ENCODE measurements at places on chromosomes 11 and 22.

GRCh38 chr11:24496736-24497725, at the start of gene LUZP2:
Gene LUZP2 (plus strand): TSS chr11:24497053.
- peak; percentile 78 for DNase-seq

- DNase-seq = no peak
Observed at GRCh38 chr11:117717485-117718314, 79.3 kb downstream of the DSCAML1 start.

- DNase-seq = no peak
Observed at GRCh38 chr11:104876861-104877431, 21.3 kb downstream of the CASP12 start.

DNA sequence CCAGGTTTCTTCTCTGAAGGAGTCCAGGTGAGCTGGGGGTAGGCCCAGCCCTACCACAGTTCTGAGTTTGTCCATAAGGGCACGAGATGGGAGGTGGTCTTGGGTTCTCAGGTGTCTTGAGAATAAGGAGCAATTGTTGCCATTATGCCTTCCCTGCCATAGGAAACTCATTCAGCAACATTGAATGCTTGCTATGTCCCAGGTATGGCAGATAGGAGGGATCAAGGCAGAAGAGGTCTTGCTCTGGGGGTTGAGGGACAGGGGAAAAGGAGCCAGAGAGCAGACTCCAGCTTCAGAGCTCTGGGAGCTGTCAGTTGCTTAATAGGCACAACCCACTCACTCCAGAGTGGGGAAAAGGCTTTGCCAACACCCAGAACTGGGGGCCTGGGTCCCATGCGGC, 4.3 kb downstream of the SELENOM start:
- DNase-seq = no peak

DNA sequence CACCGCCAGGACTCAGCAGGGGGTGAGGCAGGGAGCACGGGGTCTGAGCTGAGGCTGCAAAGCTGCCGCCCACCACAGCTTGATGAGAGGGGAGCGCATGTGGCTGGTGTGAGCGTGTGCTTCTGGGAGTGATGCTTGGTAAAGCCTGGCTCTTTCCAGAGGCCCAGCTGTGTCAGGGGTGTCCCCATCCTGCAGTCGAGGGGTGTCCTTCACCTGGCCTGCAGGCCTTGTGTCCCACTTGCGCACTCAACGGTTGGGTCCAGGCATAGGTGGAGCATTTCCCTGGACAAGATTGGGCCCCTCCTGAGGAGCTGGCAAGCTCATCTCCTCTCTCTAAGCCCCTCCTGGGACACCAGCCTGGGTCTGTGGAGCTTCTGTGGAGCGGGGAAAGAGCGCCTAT, 273.9 kb downstream of the TBC1D22A start:
- DNase-seq = no peak

GRCh38 chr11:112925516-112926310, 35.5 kb upstream of the NCAM1 start:
- no peak for DNase-seq

- DNase-seq = no peak
Observed at GRCh38 chr11:95699631-95700470, 89.7 kb downstream of the FAM76B start.

DNA sequence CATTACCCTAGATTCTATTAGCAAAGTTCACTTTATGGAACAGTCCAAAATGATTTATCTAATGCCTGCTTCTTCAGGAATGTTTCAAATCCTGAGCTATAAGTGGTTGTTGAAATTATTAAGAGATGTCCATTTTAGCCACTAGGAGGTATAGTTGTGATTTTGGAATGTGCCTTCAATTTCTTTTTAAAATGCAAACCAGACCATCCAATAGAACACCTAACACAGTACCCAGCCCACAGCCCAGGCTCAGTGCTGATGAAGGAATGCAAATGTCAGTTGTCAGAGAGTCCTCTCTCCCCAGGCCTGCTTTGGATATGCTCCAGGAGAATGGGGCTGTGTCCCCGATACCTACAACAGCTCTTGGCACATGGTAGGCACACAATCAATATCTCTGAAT, 85.8 kb upstream of the E2F8 start:
- DNase-seq = no peak

GRCh38 chr11:94128291-94128745, 323 bp upstream of the PANX1 start:
- DNase-seq = peak; percentile 40

- no peak for DNase-seq
Observed at GRCh38 chr11:65559951-65560537, 1.9 kb upstream of the LTBP3 start.

DNA sequence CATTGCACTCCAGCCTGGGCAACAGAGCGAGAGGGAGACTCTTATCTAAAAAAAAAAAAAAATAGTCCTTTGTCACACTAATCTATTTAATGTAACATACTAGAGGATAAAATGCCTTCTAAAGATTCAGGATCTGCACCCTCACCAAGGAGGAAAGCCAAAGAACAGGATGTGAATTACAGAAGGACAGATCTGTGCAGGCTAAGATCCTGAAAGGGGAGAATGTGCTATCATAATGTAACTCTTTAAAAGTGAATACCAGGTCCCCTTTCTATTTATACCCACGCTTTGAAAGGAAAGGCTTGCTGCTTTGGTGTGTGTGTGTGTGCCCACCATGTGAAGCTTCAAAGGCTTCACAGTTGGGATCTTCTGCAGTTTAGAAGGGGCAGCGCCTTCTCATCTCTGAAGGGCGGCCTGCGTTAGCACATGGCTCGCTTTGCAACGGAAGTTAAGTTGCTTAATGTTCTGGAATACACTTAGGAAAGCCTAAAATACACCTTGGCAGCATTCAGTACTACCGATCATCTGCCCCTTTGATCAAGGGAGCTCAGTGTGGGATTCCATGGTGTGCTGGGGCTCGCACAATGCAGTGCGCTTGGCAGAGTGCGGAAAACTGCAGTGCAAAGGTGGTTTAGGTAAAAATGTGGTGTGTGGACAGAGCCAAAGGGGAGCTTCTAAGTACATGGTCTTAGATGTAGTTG, 6.8 kb downstream of the CECR2 start:
- DNase-seq = no peak

GRCh38 chr11:2752204-2752770, 52.5 kb upstream of the KCNQ1OT1 start:
- no peak for DNase-seq

DNA sequence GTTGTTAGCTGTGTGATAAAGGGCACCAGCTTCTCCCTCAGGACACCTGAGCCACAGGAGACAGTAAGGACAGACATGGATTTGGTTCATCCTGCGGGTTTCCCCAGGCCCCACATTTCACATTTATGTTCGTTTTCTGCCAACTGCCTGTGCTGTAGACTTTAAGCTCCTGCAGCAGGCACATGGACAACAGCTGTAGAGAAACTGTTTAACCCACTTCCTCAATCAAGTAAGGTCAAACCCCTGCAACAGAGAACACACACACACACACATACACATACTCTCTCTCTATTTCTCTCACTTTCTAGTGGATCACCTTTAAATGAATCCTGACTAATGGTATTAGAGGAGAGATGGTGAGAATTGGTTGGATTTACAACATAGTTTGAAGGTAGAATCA, 90.7 kb downstream of the C11orf87 start:
- DNase-seq = no peak

DNA sequence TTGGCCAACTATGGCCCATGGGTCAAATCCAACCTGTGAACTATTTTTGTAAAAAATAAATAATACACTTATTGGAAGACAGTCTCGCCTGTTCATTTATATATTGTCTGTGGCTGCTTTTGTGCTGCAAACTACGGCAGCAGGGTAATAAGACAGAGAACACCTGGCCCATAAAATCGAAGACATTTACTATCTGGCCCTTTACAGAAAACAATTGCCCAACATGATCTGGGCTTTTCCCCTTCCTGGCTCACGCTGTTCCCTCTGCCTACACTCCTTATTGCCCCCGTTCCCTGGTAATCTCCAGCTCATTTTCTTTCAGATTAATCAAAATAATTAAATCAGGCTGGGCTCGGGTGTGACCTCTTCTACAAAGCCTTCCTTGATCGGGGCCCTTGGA, 5.6 kb downstream of the PLAAT2 start:
- DNase-seq = no peak

GRCh38 chr11:120130991-120131760, 6.7 kb downstream of the TRIM29 start:
- no peak for DNase-seq

GRCh38 chr11:117327567-117328374, at the start of gene CEP164:
Gene CEP164 (plus strand): TSS chr11:117327854. CDS start chr11:117338587, 10,733 bp downstream.
- DNase-seq = peak; percentile 78

DNA sequence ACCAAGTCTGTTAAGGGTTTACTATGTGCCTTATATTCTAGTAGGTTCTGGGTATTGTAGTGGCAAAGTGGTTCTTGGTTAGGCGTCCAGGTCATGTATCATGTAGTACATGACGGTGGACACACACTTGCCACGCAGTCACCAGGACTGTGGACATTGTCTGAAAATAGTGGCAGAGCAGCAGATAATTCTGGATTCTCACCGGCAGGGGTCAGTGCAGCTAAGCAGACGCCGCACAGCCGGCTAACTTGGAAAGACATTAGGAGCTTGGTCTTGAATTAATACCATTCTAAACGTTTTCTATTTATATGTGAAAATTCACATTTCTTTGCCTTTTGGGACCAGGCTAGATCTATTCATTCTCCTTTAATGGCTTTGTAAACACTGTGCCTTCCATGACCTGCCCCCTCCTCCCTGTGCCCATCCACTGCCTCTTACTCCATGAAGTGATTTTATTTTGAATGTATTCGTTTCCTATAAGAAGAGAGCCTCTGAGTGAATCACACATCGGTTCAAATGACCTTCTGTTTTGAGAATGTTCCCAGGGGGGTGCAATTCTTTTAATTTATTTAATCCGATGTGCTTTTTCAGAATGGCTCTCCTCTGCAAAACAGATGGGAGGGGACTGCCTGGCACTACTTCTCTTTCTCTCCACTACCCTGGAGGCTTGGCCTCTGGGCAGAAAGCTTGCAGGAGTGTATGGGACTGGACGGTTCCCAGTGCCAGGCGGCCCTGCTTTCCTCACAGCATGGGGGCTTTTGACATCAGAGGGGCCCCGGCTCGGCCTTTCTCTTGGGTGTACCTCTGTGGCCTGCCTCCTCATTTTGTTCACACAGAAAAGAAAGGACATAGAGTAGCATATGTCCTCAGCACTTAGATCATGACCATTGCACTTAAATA, 378.0 kb downstream of the NTM start:
- no peak for DNase-seq

- no peak for DNase-seq
Observed at GRCh38 chr11:45048313-45048841, 97.7 kb upstream of the TP53I11 start.

GRCh38 chr11:122309262-122309925, 193.4 kb upstream of the BLID start:
- no peak for DNase-seq

- DNase-seq = peak; percentile 1
Observed at GRCh38 chr11:122633219-122633829, 22.2 kb upstream of the UBASH3B start.
